Stimulated activated CD8-positive, alpha-beta memory T cell treated with anti-CD3 and anti-CD28 coated beads, Interleukin-4, amount 100 ng/mL, for 1 hour (primary cell): ENCODE measurements at places on chromosomes 11 and 22.
A peak's percentile ranks its signal among the peaks of the same experiment; 100 is the strongest.

- DNase-seq: no peak
Measured at GRCh38 chr11:130814440-130815096, 101.7 kb downstream of the SNX19 start.

DNA sequence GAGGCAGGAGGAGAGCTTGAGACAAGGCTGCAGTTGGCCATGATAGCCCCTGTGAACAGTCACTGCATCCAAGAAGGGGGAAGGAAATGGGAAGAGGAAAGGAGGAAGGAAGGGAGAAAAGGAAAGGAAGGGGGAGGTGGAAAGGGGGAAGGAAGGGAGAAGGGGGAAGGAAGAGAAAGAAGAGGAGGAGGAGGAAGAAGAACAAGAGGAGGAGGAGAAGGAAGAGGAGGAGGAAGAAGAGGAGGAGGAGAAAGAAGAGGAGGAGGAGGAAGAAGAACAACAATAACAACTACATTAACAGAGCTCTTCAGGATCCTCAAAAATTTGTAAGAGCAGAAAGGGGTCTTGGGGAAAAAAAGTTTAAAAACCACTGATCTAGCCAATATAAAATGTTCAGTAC is 5.2 kb downstream of the RAB6A start:
- no peak for DNase-seq

DNA sequence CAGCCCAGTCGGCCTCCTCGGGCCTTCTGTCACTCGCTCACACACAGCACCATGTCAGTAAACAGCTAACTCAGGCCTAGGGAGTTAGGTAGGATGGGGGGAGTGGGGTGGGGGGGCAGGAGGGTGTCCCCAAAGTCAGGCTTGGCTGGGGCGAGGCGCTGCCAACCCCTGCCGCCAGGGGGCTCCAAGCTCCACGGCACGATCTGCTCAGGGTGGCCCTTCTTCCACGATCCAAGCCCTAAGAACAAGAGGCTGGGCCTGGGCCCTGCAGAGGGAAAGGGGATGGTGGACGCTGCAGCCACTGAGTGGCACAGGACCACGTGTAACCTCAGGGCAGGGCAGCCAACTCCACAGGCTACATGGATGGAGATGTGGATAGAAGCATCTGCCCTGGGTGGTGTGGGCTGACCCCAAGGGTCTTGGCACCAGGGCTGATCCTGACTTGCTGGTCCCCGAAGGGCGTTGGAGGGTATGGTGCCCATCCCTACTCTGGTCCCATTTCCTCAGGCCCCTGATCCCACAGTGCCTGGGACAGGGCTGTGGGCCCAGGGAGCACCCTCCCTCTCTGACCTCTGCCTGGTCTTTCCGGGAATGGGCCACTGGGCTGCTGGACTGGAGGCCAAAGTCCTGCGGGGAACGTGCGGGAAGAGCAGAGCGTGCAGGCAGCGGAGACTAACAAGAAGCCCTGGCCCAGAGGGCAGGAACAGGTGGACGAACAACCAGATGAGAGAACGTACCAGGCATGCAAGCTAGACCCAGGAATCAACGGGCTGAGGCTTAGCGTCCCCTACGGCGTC is 29.1 kb upstream of the TXNRD2 start:
- peak; percentile 64 for DNase-seq

DNA sequence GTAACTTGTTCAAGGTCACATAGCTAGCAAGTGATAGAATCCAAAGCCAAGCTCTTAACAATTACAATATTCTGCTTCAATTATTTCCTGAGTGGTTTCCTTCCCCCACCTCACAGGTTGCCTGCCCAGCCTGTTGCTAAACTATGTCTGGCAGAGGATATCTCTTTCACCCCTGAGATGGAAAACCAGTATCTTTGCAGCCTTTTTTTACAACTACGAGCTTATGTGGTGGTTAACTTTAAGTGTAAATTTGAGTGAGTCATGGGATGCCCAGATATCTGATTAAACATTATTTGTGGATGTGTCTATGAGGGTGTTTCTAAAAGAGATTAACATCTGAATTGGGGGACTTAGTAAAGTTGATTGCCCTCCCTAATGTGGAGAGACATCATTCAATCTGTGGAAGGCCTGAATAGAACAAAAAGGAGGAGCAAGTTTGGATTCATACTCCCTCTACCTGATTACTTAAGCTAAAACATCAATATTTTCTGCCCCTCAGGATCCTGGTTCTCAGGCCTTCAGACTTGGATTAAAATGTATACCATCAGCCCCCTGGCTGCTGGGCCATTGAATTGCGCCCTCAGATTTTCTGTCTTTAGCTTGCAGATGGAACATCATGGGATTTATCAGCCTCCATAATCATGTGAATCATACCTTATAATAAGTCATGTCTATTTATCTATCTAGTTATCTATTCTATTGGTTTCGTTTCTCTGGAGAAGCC is 911.9 kb downstream of the METTL15 start:
- no peak for DNase-seq

- peak; percentile 27 for DNase-seq
Measured at GRCh38 chr11:32892355-32893092, at the start of gene QSER1. Gene QSER1 (plus strand): TSS chr11:32892811. CDS start chr11:32893126, 315 bp downstream.

DNA sequence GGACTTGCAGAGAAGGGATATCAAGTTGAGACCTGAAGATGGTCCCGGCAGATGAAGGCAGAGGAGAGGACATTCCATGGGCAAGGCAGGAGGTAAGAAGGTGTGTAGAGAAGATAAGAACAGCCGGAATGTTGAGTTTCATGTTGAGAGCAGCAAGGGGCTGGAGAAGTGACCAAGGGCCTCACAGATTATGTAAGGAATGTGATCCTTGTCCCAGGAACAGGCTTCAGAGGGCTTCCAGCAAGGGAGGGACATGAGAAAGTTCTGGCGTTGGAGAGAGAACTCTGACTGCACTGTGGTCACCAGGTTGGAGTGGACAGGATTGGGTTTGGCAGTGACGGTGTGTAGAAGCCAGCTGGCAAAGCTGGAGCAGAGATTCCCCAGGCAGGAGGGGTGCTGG is 27.6 kb upstream of the PPFIA1 start:
- DNase-seq: no peak
